ENCODE measurements at places on chromosomes 6 and 20.

GRCh38 chr6:145863988-145864616, 49.5 kb upstream of the FBXO30 start:
- no peak for DNase-seq

DNA sequence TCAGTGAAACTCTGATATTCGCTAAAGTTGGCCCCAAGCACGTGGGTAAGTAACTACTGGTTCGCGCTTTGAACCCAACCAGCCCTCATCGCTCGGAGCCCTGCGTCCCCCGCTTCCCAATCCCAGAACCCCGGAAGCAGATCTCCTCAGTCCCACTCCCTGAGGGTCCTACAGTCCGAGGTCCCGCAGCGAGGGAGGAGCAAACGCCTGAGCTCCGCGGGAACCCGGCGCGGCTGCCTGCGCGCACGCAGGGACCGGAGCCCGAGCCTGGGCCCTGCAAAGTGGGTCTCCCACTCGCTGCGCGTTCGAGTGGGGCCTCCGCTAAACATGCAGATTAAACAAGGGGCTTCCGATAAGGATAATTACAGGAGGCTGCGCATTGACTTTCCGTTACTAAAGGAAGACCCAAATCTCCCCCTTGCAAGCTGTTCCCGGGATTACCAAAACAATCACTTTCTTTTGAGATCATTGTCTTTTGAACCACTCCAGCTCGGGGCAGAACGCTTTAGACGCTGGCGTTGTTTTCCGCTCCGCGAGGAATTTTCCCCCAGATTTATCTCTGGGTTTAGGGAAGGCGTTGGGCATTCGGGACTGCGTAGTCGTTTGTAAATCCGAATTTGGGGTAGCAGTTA, 1.3 kb upstream of the VSX1 start:
- DNase-seq = no peak

GRCh38 chr6:157450931-157451742, 70.1 kb downstream of the ZDHHC14 start:
- no peak for DNase-seq

DNA sequence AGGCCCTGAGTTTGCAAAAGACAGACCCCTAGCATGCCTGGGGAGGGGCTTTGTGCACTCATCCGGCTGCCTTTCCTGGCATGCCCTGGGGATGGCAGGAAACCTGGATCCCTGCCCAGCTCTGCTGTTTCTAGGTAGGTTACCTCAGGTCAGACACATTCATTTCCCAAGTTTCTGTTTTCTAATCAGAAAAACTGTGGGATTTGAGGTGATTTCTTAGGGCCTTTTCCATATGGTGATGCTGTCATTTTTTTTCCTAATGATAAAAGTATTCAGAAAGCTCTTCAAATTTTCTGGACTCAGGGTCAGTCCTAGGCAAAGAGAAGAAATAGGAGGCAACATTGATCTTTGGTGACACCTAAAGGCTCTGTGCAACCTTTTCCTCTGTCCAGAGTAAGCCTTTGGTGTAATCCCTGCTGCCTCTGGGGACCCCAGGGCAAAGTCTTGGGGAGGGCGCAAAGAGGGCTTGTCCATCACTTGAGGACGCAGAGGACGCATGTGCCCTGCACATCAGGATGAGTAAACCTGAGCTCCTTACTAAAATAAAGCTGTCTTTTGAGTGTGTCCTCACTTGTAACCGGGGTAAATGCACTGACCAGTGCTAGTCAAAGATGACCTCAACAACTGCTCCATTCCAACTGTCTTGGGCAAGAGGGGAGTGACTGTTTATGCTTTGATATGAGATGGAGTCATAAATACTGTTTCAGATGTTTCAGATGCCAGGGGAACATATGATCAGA, 13.5 kb upstream of the TRAM2 start:
- no peak for DNase-seq

GRCh38 chr20:6714279-6714711, 53.2 kb upstream of the BMP2 start:
- no peak for DNase-seq

DNA sequence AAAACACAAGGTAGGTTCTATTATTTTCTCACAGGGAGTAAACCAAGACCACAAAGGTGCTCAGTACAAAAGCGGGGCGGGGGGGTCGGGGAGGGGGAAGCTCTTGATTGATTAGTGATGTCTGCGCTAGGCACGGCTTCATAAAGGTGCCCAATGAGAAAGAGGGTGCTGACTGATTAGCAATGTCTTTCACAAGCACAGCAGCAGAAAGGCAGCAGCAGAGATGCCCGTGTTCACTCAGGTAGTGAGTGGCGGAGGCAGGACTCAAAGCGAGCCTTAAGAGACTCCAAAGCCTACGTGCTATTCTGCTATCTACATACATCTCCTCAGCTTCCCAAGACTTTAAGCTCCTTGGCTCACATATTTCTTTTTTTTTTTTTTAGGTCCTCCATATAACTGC, 20.3 kb downstream of the NFATC2 start:
- DNase-seq = no peak

- DNase-seq = peak; percentile 42
Observed at GRCh38 chr6:138031850-138032249, 75.4 kb downstream of the PERP start.

DNA sequence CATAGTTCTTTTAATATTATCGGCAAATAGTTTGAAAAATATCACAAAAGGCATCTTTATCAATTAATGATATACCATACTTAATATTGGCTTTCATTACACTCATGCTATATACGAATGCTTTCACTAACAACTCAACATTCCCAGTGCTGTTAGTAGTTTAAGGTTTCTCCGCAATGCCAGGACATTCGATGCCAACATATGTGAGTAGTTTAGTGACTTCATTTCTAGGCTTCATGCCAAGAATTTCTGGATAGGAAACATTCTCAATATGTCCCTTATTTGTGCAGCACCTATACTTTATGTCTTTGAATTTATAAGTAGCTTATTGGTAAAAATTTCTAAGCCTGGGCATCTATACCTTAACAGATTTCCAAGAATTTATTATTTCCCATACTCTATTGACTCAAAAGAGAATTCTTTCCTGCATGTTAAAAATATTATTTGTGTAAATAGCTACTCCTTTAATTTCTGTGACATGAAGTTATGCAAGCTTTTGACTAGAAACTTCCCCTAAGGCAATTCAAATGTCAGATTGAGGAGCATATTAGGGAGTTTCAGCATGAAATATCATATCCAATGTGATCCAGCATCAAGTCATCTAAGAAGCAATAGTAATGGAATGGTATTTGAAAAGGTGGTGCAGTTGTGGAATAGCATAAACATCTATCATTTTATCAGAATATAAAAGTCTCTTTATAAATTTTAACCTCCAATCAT, 236.0 kb upstream of the STXBP5 start:
- no peak for DNase-seq

DNA sequence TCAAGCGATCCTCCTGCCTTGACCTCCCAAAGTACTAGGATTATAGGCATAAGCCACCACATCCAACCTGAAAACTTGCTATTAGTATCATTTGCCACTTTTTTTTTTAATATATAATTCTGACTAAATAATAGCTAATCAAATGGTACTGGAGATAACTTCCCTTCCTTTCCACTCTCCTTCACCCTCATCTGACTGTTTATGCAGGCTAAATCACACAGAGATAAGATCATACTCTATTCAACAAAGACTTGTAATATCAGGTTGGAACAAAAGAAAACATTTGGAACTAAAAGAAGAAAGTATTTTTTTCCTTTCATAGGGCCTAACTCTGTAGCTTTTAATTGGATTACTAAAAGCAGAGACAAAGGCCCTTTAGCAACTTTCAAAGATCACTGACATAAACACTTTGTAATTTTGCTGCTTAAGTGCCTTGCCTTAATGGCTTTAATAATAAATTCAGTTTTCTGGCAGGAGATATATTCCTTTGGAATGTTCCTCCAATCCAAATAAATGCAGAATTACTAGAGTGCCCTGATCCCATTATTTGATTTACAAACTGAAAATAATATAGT, 198.7 kb upstream of the ASCC3 start:
- no peak for DNase-seq

DNA sequence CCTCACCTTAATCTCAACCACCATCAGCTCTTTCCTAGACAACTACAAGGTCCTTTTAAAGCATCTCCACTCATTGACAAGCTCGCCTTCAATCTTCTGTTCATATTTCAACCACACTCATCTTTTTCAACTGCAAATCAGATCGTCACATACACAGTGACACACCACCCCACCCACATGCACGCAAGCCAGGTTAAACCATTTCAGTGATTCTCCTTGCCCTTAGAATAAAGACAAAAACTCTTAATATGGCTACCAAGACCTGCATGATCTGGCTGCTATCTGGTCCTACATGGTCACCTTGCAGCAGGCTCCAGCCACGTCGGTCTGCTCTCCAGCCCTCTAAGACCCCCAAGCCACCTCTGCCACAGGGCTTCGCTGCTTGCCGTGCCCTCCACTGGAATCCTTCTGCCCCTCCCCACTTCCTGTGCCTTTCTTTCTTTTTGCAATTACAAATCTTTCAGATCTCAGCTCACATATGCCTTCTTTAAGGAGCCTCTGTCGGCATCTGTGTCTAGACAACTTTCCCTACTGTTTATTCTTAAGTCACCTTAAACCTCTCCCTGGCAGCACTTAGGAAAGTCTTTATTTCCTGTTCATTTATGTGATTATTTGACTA, 507.3 kb upstream of the ARID1B start:
- DNase-seq = no peak

DNA sequence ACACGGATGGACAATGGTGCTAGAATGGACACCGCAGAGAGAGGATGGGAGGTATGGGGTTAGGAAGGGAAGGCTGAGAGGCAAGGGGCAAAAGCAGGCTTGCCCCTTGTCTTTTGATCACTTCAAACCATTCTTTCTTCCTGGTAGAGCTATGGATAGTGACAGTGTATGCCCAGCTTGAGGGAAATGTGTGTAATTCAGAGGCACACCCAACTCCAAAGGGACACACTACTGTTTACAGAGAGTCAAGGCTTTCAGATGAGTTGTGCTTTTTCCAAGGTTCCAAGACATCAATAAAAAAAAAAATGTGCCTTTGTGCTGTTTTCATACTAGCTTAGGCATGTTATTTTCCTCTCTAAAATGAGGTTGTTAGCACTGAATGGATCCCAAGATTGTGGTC, 185.0 kb downstream of the MCHR2 start:
- no peak for DNase-seq

GRCh38 chr6:127811900-127812570, 88.8 kb downstream of the THEMIS start:
- no peak for DNase-seq

- no peak for DNase-seq
Observed at GRCh38 chr6:136007345-136007744, 155.8 kb downstream of the PDE7B start.

DNA sequence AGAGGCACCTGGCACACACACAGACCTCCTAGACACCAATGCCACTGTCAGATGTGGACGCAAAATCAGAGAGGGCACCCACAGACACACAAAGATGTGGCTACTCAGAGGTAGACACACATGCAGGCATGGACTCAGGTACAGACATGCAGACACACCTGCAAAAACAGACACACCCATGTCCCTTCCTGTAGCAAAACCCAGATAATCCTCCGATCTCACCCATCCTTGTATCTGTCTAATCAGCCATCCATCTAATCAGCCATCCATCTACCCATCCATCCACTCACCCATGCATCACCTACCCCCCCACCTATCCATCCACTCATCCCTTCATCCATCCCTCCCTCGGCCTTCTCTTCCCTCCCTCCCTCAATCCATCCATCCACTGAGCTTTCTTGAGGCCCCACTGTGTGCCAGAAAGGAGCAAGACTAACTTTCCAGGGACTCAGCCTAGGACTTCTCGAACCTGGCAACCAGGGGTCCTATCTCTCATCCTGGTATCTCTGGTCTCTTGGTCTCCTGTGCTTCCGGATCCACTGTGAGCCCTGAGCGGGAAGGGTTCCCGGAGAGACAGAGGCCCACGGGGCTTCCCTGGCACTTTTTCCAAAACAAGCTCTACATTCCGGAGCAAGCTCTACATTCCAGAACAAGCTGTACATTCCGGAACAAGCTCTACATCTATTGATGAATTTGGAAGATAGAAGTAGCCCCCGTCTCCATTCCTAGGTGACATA, 1.1 kb upstream of the TGM2 start:
- no peak for DNase-seq

DNA sequence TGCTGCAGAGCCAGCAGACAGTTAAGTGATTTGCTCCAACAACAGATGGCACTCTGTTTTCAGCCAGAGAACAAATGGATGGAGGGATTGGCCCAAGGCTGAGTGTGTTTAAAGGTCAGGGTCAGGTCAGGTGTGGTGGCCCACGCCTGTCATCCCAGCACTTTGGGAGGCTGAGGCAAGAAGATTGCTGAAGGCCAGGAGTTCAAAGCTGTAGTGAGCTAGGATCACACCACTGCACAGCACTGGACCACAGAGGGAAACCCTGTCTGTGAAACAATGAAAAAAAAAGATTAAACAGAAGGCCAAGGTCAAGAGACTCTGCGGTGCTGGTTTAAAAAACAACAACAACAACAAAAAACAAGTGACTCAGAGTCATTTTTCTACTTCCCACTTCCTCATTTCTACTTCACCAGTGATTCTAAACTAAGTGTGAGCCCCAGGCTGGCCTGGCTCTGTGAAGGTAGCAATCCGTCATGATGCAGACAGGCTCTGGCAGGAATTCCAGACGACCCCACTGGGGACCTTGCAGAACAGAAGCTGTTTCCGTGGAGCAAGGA, 42.5 kb upstream of the ARMC2 start:
- no peak for DNase-seq

GRCh38 chr6:155678361-155678760, 222.7 kb upstream of the NOX3 start:
- no peak for DNase-seq

- no peak for DNase-seq
Observed at GRCh38 chr20:37335642-37336368, 10.1 kb upstream of the SRC start.

DNA sequence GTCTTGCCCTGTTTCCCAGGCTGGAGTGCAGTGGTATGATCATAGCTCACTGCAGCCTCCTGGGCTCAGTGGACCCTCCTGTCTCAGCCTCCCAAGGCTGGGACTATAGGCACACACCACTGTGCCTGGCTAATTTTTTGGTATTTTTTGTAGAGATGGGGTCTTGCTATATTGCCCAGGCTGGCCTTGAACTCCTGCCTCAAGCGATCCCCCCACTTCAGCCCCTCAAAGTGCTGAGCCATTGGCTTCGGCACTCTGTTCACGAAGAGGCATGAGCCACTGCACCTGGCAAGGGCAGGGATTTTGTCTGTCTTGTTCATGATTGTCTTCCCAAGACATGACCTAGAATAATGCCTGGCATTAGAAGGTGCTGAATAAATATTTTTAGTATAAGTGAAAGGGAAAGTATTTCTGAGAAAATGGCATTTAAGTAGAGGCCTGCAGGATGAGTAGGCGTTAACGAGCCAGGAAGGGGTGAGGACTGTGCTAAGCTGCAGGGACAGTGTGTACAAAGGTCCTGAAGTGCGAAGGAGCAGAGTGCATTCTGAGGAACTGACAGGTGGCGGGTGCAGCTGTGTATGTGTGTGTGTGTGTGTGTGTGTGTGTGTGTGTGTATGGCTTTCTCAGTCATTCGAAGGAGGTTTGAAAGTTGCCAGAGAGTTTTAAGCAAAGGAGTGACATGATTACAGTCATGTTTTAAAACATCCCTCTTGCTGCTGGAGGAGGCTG, 43.0 kb downstream of the VEGFA start:
- DNase-seq = no peak
